ENCODE measurements at places on chromosomes 7 and 10.

DNA sequence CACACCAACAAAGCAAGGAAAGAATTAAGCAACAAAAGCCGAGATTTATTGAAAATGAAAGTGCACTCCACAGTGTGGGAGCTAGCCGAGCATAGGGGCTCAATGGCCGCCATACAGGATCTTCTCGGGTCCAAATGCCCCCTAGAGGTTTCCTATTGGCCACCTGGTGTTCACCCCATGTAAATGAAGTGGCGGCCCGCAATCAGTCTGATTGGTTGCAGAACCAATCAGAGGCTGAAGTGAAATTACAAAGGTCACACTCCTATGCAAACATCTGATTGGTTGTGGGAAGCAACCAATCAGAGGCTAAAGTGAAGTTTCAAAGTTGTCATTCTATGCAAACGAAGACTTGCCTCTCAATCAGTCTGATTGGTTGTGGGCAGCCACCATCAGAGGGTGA, 61.8 kb upstream of the SLC35B4 start:
- DNase-seq = no peak

DNA sequence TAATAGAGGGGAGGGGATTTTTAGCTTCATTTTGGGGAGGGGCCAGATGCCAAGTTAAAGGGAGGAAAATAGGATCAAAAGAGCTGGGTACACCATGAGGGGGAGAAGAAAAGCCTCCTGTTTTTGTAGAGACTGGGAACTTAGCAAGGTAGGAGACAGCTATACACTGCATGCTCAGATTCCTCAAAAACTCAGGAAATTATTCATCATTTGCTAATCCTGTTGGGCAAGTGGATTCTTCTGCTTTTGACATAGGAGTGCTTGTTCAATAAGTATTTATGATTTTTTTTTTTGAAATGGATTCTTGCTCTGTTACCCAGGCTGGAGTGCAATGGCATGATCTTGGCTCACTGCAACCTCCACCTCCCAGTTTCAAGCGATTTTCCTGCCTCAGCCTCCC, 73.4 kb downstream of the LYZL2 start:
- no peak for DNase-seq

DNA sequence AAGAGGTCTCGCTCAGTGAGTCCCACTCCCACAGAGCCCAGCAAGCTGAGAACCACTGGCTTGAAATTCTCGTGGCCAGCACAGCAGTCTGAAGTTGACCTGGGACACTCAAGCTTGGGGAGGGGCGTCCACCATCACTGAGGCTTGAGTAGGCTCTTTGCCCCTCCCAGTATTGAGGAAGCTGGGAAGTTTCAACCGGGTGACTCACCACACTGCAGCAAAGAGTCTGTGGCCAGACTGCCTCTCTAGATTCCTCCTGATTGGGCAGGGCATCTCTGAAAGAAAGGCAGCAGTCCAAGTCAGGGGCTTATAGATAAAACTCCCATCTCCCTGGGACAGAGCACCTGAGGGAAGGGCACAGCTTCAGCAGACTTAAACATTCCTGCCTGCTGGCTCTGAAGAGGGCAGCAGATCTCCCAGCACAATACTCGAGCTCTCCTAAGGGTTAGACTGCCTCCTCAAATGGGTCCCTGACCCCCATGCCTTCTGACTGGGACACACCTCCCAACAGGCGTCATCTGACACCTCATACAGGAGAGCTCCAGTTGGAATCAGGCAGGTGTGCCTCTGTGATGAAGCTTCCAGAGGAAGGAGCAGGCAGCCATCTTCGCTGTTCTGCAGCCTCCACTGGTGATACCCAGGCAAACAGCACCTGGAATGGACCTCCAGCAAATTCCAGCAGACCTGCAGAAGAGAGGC, 970.9 kb upstream of the LRRN3 start:
- DNase-seq = no peak

GRCh38 chr10:63068246-63068645, 64.9 kb upstream of the NRBF2 start:
- no peak for DNase-seq

- DNase-seq = no peak
Measured at GRCh38 chr7:25389489-25390106, 161.3 kb upstream of the NPVF start.

DNA sequence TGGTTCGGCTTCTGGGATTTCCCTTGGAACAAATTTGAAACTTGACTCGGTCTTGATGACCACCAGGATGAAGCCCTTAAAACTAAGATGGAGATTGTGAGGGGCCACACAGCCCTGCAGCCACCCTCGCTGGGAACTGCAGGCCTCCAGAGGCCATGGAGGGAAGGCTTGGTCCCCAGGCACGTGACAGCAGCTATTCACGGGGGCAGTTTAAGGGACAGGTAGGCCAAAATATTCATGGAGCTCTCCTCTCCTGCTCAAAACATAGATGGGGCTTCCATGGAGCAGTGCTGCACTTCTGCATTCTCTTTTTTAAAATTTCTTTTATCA, 137.0 kb downstream of the ADCY1 start:
- DNase-seq = no peak

GRCh38 chr10:79404231-79404609, 41.2 kb downstream of the ZCCHC24 start:
- DNase-seq = no peak

- DNase-seq = no peak
Measured at GRCh38 chr7:146002431-146003078, 114.0 kb upstream of the CNTNAP2 start.

DNA sequence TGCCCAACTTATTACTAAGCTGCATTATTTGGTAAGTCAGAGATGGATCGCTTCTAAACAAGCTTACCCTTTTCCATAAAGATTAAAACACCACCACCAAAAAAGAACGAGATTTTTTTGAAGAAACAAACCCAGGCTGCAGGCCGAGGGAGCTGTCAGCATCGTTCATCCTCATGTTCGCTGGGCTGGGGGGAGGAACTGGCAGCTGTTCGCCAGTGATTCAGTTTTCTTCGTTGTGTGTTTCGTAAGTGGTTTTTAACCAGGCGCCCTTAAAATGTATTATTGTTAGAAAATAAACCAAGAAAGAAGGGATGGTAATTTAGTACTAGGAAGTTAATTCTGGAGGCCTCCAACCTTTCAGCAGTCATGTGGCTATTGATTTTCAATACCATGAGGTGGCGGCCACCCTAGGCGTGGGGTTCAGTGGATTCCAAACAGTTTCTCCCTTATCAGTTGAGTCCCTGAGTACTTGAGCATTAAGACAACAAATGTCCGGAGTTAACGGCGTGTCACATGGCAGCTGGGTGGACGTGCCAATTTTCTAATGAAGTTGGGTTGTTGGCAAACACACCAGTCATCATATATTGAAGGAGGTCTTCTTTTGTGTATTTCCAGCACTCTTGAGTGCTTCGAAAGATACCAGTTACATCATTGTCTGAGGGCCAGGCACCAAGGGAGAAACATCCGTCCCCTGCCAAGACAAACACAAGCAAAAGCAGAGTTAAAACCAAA, 173.2 kb downstream of the EBF3 start:
- DNase-seq = no peak
